ENCODE measurements at places on chromosomes 5 and 9.

GRCh38 chr9:90064971-90065370 is 460.2 kb downstream of the GADD45G start:
- no peak for DNase-seq

GRCh38 chr9:128190013-128190412 is 1.4 kb downstream of the CIZ1 start:
- DNase-seq = no peak

- DNase-seq = no peak
These were observed 24.8 kb downstream of the GRIA1 start for GRCh38 chr5:153515301-153515700.

DNA sequence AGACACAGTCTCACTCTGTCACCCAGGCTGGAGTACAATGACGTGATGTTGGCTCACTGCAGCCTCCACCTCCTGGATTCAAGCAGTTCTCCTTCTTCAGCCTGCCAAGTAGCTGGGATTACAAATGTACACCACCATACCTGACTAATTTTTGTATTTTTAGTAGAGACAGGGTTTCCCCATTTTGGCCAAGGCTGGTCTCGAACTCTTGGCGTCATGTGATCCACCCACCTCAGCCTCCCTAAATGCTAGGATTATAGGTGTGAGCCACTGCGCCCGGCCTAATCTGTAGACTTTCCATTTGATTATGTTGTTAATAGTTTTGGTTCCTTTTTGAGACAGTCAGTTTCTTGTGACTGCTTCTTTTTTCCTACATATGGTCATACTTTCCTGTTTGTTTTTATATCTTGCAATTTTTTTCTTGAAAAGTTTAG is 31.0 kb downstream of the MTREX start:
- no peak for DNase-seq

DNA sequence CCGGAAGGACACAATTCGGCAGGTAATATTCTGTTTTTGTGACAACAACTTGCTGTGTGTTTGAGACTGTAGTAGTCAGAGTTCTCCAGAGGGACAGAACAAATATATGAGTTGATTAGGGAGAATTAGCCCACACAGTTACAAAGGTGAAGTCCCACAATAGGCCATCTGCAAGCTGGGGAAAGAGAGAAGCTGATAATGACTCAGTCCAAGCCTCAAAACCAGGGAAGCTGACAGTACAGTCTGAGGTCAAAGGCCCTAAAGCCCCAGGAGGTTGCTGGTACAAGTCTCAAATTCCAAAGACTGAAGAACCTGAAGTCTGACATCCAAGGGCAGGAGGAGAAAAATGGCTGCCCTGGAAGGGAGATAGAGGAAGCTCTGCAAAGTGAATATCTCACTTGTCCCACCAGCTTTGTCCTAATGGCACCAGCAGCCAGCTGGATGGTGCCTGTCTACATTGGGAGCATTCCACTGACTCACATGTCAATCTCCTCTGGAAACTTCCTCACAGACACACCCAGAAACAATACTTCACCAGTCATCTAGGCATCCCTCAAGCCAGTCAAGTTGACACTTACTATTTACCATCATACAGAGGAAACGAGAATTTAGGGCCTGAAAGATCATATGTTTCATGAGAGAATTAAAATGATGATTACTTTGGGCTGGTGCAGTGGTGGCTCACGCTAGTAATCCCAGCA is 36.3 kb upstream of the CTXN3 start:
- DNase-seq = no peak

DNA sequence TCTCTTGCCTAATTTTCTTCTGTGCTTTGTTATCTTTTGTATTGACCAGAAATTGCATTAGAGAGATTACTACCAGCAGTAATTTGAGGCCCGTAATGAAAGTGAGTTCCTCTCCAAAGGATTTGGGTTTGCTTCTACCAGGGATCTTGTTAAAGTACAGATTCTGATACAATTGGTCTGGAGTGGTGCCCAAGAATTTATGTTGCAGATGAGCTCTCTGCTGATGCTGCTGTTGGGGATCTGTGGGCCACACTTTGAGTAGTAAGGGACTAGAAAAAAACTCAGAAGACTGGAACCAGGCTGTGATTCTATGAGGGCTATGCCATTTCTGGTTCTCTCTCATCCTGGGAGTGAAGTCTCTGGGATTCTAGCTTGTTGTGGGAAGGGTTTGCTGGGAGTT is 192.2 kb downstream of the SEC61B start:
- DNase-seq = no peak

GRCh38 chr9:34139477-34140146 is 13.1 kb upstream of the DCAF12 start:
- no peak for DNase-seq

- no peak for DNase-seq
These were observed 130.0 kb downstream of the LHFPL2 start for GRCh38 chr5:78518365-78519197.

GRCh38 chr5:95631991-95632675 is 12.2 kb downstream of the GPR150 start:
- DNase-seq = peak; percentile 70

DNA sequence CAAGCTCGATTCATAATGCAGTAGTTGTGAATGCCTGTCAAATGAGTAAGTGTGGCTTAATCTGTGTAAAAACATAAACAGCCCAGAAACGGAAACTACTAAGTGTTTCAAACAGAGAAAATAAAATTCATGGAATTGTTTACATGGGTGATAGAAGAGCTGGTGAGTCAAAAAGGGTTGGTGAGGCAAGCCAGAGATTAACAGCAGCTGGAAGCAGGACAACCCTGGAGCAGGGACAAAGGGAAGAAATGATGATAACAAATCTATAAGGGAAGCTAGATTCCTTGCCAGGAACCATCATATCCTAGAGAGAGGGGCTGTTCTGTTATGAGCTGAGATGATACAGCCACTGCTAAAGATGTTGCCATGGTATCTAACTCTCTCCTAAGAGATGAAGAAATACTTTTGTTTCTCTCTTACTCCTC is 18.0 kb upstream of the PRR16 start:
- no peak for DNase-seq

- no peak for DNase-seq
These were observed at the start of gene RAPGEF1 for GRCh38 chr9:131739959-131740648. Gene RAPGEF1 (minus strand): TSS chr9:131740076. CDS start chr9:131739830, 246 bp downstream.

DNA sequence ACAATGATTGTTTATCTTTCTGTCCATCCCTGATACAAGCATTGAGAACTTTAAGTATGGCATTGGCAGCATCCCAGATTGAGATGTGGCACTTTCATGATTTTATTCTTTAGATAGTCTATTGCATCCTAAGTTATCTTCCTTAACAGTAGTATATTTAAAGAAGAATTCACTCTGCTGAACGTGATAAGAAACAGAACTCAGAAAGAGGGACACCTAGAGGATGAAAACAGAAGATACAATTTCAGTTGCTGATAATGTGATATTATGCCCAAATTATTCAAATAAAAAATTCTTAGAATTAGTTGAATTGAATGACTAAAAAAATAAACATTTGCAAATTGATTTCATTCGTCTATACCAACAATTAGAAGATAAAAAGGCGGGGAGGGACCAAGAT is 218.1 kb upstream of the DMRTA1 start:
- DNase-seq = no peak

GRCh38 chr5:62779010-62779422 is 200.4 kb downstream of the LRRC70 start:
- DNase-seq = no peak

DNA sequence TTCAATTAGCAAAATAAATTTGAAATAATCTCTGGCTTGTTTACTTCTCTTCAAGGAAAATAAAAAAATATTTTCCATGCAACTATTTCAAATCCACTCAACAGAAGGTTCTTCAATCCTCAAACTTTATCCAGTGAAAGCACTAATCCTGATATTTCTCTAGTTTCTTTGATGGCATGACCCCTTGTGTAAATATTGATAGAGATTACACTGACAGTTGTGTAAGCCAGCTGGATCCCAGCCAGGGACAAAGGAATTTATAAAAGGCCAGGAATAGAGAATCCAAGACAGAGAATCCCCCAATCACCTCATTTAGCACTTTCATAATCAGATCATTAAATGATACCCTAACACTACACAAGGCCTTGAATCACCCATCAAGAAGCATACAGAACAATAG is 135.2 kb downstream of the GNA14 start:
- no peak for DNase-seq

GRCh38 chr9:129206905-129207304 is 28.8 kb upstream of the IER5L start:
- no peak for DNase-seq

- no peak for DNase-seq
These were observed 84.5 kb downstream of the NDFIP1 start for GRCh38 chr5:142193114-142193428.

GRCh38 chr5:12679731-12680130 is 775.5 kb upstream of the CTNND2 start:
- DNase-seq = no peak

DNA sequence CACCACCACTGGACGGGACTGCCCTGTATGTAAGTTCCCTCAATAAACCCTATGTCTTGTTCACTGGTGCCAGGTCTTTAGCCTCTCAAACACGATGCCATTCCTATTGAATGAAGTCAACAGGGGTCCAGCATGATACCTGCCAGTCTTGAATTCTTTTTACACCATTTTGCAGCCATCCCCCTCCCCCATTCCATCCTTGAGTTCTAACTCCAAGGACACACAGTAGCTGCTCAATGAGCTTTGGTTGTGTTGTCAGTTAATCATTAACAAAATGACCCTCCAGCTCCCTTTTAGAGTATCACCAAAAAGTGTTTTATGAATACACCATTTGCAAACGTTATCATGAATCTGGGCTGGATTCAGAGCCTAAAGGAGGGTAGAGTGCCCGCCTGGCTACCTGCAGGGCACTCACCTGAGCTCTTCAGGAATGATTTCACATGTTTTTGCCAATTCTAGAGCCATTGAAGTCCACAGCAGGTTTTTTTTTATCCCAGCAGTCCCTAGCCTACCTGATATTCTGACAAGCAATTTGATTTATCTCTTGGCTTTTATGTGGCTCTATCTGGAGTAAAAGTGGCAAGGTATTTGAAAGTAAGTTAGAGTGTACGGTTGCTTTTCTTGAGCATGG is 271.8 kb downstream of the SMARCA2 start:
- DNase-seq = no peak

- DNase-seq = no peak
These were observed 6.0 kb downstream of the BRD3 start for GRCh38 chr9:134061688-134062371.

GRCh38 chr9:127785023-127785932 is 556 bp upstream of the CDK9 start:
- DNase-seq = peak; percentile 77

DNA sequence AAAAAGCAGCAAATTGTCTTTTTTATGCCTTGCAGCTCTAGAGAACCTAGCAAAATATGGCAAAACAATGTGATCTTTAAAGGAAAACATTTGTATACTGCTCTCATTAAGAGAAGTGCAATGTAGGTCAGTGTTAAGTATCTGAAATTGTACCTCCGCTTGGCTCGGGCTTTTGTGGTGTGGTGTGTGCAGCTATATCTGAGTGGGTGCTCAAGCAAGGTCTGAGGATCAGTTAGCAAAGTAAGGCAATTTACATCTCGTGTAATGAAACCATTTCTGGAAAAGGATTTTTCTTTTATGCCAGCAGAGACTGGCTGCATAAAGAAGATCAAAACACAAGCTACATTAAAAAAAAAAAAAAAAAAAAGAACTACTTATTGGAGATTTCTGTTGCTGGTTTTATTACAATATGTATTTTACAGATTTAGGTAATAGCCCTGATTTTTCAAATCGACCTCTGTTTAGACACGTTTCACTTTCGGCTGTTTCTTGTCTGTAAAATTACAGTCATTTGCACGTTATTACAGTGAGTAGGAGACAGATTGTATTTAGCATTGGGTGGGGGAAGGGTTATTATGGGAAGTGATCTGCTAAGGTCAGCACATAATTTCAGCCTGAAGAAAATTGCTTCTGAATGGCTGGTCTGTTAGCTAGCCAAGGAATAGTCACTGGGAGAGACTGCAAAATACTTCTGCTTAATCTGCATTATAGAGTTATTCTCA is 7.9 kb upstream of the ZNF608 start:
- no peak for DNase-seq

DNA sequence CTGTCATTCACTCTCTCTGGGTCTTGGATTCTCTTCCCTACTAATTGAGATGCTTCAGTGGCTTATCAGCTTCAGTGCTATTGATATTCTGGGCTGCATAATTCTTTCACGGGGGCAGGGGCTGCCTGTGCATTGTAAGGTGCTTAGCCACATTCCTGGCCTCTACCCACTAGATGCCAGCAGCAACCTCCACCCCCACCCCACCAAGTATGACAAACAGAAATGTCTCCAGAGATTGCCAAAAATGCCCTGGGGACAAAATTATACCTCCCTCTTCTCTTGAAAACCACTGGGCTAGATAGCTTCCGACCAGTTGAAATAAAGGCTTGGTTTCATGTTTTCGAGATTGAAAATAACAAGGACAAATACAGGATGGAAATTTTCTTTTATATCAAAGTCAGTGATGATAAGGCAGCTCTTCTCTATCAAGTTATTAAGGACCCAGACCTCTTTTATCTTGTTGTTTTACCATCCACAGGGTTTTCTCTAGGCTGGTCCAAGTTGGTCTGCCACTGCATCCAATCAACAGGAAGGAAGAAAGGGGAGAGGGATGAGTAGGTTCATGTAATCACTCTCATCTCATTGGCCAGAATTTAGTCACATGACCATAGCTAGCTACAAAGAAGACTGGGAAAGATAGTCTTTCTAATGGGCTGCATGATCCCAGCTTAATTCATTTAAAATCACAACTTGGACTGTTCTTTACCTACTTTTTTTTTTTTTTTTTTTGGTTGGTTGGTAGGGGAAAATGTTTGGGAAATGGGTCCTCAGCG is 92.1 kb upstream of the RANBP3L start:
- no peak for DNase-seq

- DNase-seq = no peak
These were observed 982 bp downstream of the EPB41L4A start for GRCh38 chr5:112417931-112418658.

GRCh38 chr5:116378007-116378776 is 196.4 kb downstream of the SEMA6A start:
- no peak for DNase-seq

- peak; percentile 57 for DNase-seq
These were observed at the start of gene PAM for GRCh38 chr5:102754767-102755431. Gene PAM (plus strand): TSS chr5:102755305. CDS start chr5:102866196, 110,891 bp downstream.

DNA sequence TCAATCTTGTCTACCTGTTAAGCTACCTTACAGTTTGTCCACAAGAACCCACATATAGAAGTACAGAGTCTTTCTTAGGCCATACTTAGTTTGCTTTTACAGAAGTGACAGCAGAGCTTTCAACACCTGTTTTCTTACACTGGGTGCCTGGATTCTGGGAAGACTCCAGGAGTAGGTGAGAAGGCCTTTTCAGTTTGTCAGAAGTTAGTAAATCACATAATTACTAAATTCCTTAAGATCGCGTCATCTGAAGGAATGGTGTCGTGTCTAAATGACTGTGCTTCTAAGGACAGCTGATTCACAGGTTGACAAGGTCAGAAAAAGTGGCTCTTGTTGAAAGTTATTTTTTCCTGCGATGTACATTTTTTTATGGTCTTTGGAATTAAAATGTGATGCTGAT is 97.0 kb upstream of the FAM120A start:
- DNase-seq = no peak

GRCh38 chr9:127109212-127109711 is 13.2 kb downstream of the ANGPTL2 start:
- no peak for DNase-seq

All from T-helper 22 cell (primary cell).